ENCODE measurements at places on chromosomes 1 and 21.

GRCh38 chr1:65149351-65150107 is 1.5 kb downstream of the AK4 start:
- DNase-seq, result no peak

GRCh38 chr1:58264462-58264861 is 282.1 kb downstream of the OMA1 start:
- no peak for DNase-seq

DNA sequence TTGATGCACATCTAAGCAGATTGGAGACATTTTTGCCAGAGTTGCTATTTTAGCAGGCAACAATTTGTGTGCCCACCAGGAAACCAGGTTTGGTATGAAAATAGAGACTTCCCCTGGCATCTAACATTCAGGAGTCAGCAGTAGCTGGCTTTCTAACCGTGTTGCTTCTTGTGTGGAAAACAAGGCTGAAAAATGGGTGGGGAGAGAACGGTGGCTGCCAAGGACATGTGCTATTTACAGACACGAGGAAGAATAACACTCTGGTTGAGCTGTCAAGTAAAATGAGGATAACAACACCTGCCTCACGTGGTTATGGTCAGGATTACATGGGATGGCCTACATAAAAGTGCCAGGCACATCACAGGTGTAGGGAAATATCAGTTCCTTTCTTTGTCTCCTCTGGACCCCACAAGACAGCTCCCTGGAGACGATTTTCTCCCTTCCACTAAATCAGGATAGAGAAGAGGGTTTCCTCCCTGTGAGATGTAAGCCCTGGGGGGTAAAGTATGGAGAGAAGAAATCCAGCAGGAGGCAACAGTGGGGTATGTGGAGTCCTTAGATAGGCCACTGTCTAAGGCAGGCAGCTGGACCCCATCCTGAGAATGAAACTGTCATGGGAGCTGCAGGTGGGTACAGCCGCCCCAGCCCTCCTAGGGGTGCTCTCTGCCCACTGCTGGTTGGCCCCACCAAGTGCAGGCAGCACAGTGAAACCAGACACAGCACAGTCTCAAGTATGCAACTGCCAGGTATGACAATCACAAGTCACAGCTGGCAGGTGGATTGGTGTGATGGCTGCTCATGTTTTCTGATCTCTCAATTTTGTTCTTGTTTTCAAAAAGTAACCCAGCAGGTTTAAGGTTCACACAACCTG is 80.3 kb downstream of the TENT5C start:
- no peak for DNase-seq

GRCh38 chr1:117161887-117162286 is 40.3 kb upstream of the TRIM45 start:
- no peak for DNase-seq

DNA sequence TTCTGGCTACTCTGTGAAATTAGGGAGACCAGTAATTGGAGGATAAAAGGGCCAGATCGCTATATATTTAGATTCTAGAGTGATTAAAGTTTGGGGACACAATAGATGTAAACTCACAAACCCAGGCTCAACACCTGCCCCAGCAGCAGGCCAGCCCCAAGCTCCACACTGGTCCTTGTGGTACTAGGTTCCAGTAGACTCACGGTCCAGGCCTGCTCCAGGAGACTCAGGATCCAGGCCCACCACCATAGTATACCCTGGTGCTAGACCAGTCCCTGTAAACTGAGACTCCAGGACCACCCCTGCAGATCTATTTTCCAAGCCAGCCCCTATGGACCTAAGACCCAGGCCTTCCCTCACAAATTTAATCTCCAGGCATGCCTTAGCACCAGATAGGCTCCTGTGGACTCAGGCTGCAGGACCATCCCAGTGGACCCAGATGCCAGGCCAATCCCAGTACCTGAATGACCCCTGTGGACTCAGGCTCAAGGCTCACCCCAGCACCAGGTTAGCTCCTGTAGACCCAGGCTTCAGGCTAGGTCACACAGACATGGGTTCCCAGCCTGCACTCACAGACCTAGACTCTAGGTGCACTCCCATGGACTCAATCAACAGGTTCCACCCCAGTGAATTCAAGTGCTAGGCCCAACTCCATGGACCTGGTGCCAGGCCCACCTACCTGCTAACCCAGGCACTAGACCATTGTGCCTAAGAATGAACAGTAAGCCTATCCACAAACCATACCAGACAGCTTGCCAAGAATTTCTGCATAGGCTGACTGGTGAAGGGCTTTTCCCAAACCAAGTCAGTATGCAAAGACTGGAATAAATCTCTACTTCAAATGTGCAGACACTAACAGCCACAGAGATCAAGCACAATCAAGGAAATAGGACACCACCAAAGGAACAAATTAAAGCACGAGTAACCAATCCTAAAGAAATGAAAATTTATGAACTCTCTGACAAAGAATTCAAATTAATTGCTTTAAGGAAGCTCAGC is 13.8 kb upstream of the DENND1B start:
- no peak for DNase-seq

DNA sequence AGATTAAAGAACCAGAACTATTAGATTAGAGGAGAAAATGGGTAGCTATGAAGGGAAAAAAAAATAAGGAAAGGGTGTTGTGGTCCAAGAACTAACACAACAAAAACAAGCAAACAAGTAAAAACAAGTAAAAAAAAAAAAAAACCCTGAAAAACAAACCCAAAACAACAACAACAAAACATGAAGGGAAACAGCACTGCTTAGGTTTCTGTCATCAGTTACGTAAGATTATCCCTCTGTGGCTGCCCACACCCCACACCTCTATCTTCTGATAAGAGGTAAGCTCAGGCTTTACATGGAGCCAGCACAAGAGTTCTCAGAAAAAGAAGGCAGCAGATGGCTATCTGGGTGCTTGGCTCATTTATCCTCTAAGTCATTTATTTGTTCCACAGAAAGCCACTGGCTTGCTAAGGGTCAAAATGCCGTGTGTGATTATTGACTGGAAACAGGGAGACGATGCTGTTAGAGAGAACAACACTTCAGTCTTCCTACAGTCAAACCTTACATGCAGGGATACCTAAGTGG is 57.5 kb downstream of the KIAA0319L start:
- no peak for DNase-seq

DNA sequence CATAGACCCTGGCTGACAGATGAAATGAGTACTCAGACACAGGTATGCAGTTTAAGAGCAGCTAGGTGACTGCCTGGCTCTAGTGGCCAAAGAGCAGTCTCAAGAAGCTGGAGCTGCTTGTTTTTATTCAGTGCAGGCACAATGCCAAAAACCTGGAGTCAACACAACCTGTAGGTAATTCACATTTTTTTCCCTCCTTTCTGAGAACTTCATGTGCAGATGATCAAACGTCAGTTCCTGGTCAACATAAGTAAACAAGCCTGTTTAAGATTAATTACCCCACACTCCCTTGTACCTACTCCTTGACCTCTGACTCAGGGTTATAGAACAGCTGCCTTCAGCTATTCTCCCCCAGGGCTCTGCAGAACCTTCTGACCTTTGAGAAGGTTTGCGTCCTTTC is 17.3 kb upstream of the ACADM start:
- DNase-seq, result no peak

GRCh38 chr1:22749919-22750684 is 39.5 kb downstream of the EPHB2 start:
- DNase-seq, result no peak

DNA sequence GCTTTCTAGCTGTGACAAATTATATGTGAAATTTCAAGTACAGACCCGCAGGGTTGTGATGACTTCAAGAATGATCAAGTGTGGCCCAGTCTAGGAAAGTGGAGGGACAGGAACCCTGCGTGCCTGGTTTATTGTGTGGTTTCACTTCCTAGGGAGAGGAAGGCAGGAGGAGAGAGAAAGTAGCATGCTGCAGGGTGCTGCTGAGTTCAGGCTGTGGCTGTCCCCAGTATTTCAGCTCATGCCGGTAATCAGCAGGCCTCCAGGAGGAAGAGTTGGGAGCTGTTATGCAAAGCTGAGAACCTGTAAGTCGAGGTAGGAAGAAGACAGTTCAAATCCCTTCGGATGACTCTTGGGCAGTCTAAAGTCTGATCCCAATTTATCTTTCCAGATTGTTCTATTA is 140.4 kb downstream of the ROR1 start:
- no peak for DNase-seq

DNA sequence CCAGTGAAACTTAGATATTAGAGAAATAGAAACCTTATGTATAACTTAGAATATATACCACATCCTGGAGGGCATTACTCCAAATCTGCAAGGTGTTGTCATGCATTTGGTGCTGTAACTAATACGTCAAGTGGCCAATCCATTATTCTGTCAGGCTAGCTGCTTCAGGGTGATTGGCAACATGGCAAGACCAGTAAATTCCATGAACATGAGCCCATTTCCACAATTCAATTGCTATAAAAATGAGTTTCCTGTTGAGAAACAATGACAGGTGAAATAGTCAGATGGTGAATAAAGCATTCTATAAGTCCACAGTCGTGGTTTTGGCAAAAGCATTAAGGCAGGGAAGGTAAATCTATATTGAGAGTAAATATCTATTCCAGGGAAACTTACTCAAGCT is 566.0 kb downstream of the ADGRL2 start:
- DNase-seq, result no peak

DNA sequence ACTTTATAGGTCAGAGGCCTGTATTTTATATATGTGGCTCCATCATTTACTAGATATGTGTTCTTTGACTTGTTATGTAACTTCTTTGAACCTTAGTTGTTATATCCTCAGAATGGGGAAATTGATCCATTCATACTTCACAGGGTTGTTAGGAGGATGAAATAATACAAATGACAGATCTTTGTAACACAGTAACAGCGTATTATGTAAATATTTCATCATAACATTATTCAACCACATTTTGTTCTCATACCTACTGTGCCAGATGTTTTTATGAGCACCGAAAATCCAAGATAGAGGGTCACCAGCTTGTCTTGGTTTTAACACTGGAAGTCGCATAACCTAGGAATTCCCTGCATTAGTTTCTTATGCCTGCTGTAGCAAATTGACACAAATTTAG is 3.3 kb downstream of the SUCO start:
- DNase-seq, result no peak

DNA sequence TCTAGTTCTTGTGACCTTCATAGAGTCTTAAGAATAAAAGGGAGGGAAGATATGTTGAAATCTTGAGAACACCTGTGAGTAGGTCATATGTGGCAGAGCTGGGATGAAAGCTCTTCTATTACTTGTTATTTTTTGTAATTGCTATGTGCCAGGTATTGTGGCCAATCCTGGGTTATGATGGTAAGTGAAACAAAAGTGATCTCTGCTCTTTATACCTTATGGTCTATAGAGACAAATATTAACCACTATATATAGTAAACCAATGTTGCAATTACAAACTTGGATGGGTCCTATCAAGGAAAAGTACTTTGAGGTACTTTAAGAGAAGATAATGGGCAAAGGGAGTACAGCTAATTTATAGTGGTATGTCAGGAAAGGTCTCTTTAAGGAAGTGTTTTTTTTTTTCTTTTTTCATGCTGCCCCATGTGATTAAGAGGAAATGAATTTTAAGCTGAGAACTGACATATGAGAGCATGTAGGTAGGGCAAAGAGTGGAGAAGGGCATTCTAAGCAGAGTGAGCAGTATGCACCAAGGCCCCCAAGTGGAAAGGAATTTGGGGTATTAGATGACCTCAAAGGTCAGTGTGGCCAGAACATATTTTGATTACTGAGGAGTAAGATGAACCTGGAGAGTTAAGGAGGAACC is 43.3 kb downstream of the POU2F1 start:
- DNase-seq, result no peak

DNA sequence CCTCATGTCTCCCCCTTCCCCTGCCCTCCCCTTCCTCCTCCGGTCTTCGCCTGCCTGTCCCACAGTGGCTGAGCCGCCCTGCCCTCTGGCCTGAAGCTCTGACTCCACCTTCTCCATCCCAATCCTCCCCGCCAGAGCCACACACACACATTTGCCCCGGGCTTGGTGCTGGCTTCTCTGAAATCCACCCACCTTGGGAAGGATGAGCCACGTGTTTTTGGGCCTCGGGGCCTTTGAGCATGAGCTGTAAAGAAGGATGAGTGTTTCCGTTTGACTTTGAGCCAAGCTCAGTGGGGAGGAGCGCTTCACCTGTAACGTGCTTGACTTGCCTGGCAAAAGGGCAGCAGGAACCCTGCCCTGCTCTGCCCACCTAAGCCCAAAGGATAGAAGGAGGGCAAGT is 295.1 kb downstream of the SIPA1L2 start:
- DNase-seq, result no peak

DNA sequence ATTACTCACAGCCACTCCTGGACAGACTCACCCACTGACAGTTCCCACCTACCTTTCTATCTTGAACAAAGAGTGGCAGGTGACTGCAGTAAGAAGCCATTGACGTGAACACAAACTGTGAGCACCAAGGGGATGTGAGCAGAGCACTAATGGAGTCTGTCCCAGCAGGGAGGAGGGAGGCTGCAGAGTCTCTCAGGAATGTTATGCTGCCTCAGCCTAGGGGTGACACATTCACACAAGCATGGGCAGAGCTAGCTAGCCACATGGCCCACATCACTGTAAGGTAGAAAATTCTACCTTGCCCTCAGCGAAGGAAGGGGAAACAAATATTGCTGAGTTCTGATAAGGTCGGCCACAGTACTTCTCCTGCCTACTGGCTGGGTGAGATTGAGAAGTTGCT is 56.8 kb upstream of the PTGFRN start:
- DNase-seq, result no peak

DNA sequence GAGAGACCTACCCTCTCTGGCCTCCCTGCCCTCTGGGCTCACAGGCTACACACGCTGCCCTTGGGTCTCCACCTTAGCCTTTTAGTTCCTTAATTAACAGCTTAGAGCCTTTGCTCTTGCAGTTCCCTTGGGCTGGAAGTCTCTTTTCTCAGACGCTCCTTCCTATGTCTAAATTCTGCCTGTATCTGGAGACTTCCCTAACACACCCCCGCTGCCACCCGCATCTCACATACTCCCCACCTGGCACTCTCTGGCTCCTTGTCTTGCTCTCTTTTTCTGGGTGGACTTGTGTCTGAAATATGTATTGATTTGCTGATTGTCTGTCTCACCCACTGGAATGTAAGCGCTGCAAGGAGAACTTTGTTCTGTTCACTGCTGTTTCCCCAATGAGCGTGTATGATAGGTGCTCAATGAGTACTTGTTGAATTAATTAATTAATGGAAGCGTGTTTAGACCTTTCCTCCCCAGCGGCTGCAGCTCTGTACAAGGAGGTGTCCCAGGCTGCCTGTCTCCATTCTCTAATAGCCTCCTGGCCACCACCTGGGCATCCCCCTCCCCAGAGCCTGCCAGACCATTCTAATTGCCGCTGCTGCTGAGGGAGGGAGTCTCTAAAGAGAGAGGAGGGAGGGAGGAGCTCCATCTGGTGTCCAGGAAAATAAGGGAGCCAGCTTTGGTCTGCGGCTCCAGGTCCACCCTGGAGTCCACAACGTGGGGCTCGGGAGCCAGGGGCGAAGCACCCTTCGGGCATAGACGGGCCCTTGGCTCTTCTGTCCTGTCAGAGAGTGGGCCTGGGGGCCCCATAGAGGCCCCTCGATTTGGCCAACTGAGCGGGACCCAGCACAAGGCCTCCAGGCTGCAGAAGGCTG is 95.4 kb downstream of the RNF220 start:
- no peak for DNase-seq

- DNase-seq, result no peak
Observed at GRCh38 chr1:83574791-83575190, 424.1 kb downstream of the TTLL7 start.

GRCh38 chr1:60069691-60070090 is 3.9 kb downstream of the C1orf87 start:
- no peak for DNase-seq

- DNase-seq, result no peak
Observed at GRCh38 chr1:41514381-41514780, 29.9 kb upstream of the EDN2 start.

All from GM13976 (cell line).